ENCODE measurements at places on chromosomes 6 and 20.

GRCh38 chr6:137630666-137631065 is 136.5 kb upstream of the OLIG3 start:
- peak overlapping the region; percentile 10 for H3K27ac ChIP-seq
- H3K27me3 ChIP-seq, result peaks cover 13% of the 10 kb centered on the region
- no peaks in the 10 kb centered on the region for H3K4me1 ChIP-seq
- H3K36me3 ChIP-seq, result no peaks in the 10 kb centered on the region
- no peak overlapping the region for H3K4me3 ChIP-seq

DNA sequence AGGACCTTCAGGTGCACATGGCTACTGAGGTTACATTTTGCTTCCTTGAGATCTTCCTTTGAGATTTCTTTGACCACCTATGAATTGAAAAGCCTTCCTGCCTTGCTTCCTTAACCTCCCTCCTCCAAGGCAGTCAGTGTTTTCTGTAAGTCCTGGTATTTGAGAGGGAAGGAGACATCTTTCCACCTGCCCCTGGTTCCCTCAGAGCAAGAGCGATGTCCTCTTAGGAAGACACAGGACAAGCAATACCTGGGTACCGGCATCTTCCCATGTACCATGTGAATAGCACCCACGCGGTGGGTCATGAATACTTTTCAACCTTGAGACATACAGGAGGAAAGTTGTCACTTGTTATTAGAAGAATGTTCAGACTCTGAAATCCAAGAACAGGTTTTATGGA is 37.1 kb downstream of the GINS1 start:
- no peak overlapping the region for H3K27ac ChIP-seq
- DNase-seq, result no peak
- H3K4me1 ChIP-seq, result peaks cover 5% of the 10 kb centered on the region
- H3K27me3 ChIP-seq, result no peaks in the 10 kb centered on the region

- no peak overlapping the region for H3K4me3 ChIP-seq
- no peak for DNase-seq
- H3K27ac ChIP-seq, result no peak overlapping the region
- peaks cover 3% of the 10 kb centered on the region for H3K36me3 ChIP-seq
- H3K27me3 ChIP-seq, result peaks cover 18% of the 10 kb centered on the region
- no peaks in the 10 kb centered on the region for H3K4me1 ChIP-seq
These were observed 88.0 kb downstream of the EDN3 start for GRCh38 chr20:59388402-59388801.

DNA sequence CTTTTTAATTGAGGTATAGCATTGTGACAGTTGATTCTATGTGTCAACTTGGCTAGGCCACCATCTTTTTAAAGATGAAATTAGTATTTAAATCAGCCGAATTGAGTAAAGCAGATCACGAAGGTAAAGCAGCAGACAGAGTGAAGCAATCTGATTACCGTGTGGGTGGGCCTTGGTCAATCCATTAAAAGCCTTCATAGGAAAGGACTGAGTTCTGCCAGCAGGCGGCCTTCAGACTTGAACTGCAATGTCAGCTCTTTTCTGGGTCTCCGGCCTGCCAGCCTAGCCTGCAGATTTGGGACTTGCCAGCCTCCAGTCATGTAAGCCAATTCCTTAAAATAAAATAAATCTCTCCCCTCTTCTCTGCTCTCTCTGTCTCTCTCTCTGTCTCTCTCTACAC is 22.4 kb upstream of the TGM2 start:
- H3K4me1 ChIP-seq, result no peaks in the 10 kb centered on the region
- H3K36me3 ChIP-seq, result no peaks in the 10 kb centered on the region
- H3K27me3 ChIP-seq, result peaks cover 53% of the 10 kb centered on the region
- no peak for DNase-seq

DNA sequence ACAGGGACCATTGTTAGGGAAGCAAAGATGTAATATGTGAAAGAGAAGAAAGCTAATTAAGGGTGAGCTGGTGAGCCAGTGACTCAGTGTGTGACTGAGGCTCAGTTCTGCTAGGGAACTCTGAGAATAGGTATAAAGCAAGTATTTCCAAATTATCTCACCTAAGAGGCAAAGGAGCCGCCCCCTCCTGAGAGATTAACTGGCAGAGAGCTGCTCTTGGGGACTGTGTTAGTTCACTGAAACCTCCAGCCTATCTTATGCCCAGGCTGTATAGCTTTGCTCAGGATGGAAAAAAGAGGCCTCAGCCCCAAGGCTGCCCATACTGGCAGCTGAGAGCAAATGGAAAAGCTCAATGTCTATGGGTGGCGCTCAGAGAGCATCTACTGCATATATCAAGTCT is 152.0 kb downstream of the PAK5 start:
- no peaks in the 10 kb centered on the region for H3K36me3 ChIP-seq
- no peaks in the 10 kb centered on the region for H3K27me3 ChIP-seq
- DNase-seq, result no peak
- H3K4me1 ChIP-seq, result no peaks in the 10 kb centered on the region
- H3K27ac ChIP-seq, result no peak overlapping the region
- H3K4me3 ChIP-seq, result no peak overlapping the region

DNA sequence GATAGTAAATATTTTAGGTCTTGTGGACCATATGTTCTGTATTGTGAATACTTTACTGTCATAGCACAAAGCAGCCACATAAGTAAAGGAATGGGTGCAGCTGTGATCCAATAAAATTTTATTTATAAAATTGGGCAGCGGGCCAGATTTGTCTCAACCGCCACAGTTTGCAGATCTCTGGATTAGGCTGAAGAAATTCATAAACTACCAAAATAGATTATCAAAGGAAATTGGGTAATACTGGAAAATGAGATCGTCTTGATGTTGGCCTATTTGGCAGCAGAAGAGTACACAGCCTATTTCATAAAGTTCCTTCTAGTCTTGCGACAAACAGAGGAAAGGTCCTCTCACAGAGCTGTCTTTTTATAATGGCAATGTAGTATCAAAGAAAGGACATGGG is 69.8 kb downstream of the DZANK1 start:
- no peak for DNase-seq
- H3K4me1 ChIP-seq, result no peaks in the 10 kb centered on the region
- no peak overlapping the region for H3K4me3 ChIP-seq
- no peaks in the 10 kb centered on the region for H3K27me3 ChIP-seq

DNA sequence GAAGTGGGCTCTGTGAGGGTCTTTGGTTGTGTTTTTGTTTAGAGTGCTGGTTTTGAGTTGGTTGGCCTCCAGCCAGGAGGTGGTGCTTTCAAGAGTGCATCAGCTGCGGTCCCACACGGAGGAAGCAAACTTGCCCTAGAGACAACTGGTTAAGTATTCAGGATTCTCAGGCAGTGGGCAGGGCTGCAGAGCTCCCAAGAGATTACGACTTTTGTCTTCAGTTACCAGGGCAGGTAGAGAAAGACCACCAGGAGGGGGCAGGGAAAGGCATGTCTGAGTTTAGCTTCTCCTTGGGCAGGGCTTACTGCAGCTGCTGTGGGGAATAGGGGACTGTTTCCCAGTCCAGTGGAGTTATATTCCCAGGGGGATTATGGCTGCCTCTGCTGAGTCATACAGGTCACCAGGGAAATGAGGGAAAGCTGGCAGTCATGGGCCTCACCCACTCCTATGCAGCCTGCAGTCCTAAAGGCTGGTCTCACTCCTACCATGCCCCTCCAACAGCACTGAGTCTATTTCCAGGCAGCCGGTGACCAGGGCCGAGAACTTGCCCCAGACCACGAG is 64.3 kb downstream of the TTI1 start:
- no peaks in the 10 kb centered on the region for H3K4me1 ChIP-seq
- no peak for DNase-seq
- H3K4me3 ChIP-seq, result no peak overlapping the region

GRCh38 chr6:24949020-24949569 is 13.3 kb upstream of the RIPOR2 start:
- H3K36me3 ChIP-seq, result peaks cover 15% of the 10 kb centered on the region
- peak; percentile 53 for DNase-seq
- peaks cover 62% of the 10 kb centered on the region for H3K4me1 ChIP-seq
- H3K4me3 ChIP-seq, result peak overlapping the region; percentile 77
- H3K27me3 ChIP-seq, result no peaks in the 10 kb centered on the region

GRCh38 chr20:44572551-44573500 is 9.6 kb upstream of the PKIG start:
- H3K4me1 ChIP-seq, result peaks cover 6% of the 10 kb centered on the region
- no peaks in the 10 kb centered on the region for H3K36me3 ChIP-seq
- no peaks in the 10 kb centered on the region for H3K27me3 ChIP-seq
- no peak overlapping the region for H3K27ac ChIP-seq
- no peak overlapping the region for H3K4me3 ChIP-seq
- DNase-seq, result no peak

GRCh38 chr20:15236812-15237211 is 899.4 kb upstream of the FLRT3 start:
- H3K4me1 ChIP-seq, result no peaks in the 10 kb centered on the region
- H3K27ac ChIP-seq, result no peak overlapping the region
- DNase-seq, result no peak
- no peaks in the 10 kb centered on the region for H3K36me3 ChIP-seq
- no peaks in the 10 kb centered on the region for H3K27me3 ChIP-seq

DNA sequence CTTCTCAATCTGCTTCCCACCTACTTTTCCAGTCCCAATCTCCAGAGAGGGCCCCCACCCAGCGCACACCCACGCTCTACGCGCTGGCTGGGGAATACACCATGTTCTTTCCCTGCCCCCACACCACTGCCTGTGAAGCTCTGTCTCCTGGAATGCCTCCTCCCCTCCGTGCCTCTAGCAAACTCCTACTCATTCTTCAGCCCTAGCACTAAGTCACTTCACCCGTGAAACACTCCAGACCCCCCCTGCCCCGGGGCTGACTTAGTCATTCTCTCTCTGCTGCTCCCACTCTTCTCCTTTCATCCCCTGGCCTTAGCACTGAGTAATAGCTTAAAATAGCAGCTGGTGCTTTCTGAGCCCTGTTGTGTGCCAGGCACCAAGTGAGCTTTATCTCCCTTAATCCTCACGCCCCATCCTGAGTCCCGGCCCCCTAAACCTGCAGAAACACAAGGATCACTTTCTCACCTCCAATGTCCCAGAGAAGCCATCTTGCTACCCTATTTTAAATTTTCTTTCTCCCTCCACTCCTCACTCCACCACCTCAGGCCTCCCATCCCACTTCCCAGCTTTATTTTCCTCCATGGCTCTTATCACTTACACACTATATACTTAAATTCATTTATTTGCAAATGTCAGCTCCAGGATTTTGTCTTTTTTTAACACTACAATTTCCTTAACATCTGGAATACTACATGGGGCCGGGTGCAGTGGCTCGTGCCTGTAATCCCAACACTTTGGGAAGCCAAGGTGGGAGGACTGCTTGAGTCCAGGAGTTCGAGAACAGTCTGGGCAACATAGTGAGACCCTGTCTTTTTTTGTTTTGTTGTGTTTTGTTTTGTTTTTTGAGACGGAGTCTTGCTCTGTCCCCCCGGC is 6.3 kb upstream of the PARD6B start:
- no peaks in the 10 kb centered on the region for H3K4me1 ChIP-seq
- no peak overlapping the region for H3K4me3 ChIP-seq
- no peak overlapping the region for H3K27ac ChIP-seq
- no peaks in the 10 kb centered on the region for H3K36me3 ChIP-seq

- no peak overlapping the region for H3K4me3 ChIP-seq
- DNase-seq, result no peak
- H3K36me3 ChIP-seq, result no peaks in the 10 kb centered on the region
- H3K4me1 ChIP-seq, result no peaks in the 10 kb centered on the region
These were observed 19.0 kb upstream of the ASIP start for GRCh38 chr20:34222208-34222607.

Data from effector memory CD8-positive, alpha-beta T cell (primary cell).